Kidney (tissue), 22 donors: ENCODE measurements at places on chromosomes 13 and 19. TPM values are rescaled to one million over a fixed set of nuclear protein-coding genes. Genes with fewer than 3 reads are reported as not detected.
A peak's percentile ranks its signal among the peaks of the same experiment; 100 is the strongest.

- no peaks in the 10 kb centered on the region for H3K36me3 ChIP-seq
- H3K4me1 ChIP-seq, result no peaks in the 10 kb centered on the region
- H3K4me3 ChIP-seq, result no peak overlapping the region
- DNase-seq, result peak; percentile 50
- H3K27me3 ChIP-seq, result no peaks in the 10 kb centered on the region
Observed at GRCh38 chr13:80654638-80655249, 313.8 kb upstream of the SPRY2 start.

DNA sequence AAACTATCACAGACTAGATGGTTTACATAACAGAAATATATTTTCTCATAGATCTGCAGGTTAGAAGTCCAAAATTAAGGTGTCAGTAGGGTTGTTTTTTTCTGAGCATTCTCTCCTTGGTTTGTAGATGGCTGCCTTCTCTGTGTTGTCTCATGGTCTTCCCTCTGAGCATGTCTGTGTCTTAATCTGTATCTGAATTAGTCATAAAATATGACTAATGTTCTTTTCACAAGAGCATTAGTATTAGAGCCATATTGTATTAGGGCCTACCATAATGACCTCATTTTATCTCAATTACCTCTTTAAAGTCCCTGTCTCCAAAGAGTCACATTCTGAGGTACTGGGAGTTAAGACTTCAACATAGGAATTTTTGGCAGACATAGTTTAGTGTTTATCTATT lies 77.2 kb upstream of the OBI1 start:
- H3K27ac ChIP-seq, result no peak overlapping the region
- H3K27me3 ChIP-seq, result no peaks in the 10 kb centered on the region
- H3K4me3 ChIP-seq, result no peak overlapping the region
- DNase-seq, result no peak

- no peaks in the 10 kb centered on the region for H3K27me3 ChIP-seq
- no peaks in the 10 kb centered on the region for H3K4me1 ChIP-seq
- no peaks in the 10 kb centered on the region for H3K36me3 ChIP-seq
- H3K4me3 ChIP-seq, result no peak overlapping the region
- H3K27ac ChIP-seq, result no peak overlapping the region
- no peak for DNase-seq
Observed at GRCh38 chr19:42122691-42123607, 9.3 kb downstream of the POU2F2 start.

GRCh38 chr19:50036908-50037307 lies 11.1 kb downstream of the ZNF473 start:
- H3K36me3 ChIP-seq, result peaks cover 7% of the 10 kb centered on the region
- no peaks in the 10 kb centered on the region for H3K4me1 ChIP-seq
- no peak overlapping the region for H3K27ac ChIP-seq
- no peaks in the 10 kb centered on the region for H3K27me3 ChIP-seq
- no peak for DNase-seq

- peak; percentile 51 for DNase-seq
- H3K27me3 ChIP-seq, result peaks cover 18% of the 10 kb centered on the region
- H3K36me3 ChIP-seq, result no peaks in the 10 kb centered on the region
- no peak overlapping the region for H3K4me3 ChIP-seq
- H3K27ac ChIP-seq, result no peak overlapping the region
Observed at GRCh38 chr19:39247701-39248664, 673 bp downstream of the IFNL4 start.

GRCh38 chr13:98480915-98481877 lies 95.7 kb downstream of the STK24 start:
- DNase-seq, result peak; percentile 34
- H3K4me3 ChIP-seq, result no peak overlapping the region
- no peaks in the 10 kb centered on the region for H3K36me3 ChIP-seq

DNA sequence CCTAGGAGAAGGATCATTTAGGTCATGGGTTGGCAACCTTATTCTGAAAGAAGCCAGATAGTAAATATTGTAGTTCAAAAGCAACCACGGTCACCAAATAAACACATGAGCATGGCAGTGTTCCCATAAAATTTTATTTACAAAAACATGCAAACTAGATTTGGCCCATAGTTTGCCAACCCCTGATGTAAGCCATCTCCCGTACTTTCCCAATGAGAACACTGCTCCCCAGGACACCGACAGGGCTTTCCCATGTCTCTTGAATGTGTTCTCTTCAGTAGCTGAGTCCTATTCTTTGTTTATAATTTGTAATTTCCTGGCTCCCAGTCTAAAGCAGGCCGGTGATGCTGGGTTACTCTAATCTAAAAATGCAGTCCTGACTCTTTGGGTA lies 239.6 kb downstream of the LHFPL6 start:
- H3K36me3 ChIP-seq, result no peaks in the 10 kb centered on the region
- DNase-seq, result no peak
- H3K27ac ChIP-seq, result no peak overlapping the region
- H3K27me3 ChIP-seq, result no peaks in the 10 kb centered on the region
- H3K4me3 ChIP-seq, result no peak overlapping the region

KCNJ14 gene
- 0.28 TPM for polyA plus RNA-seq

DNA sequence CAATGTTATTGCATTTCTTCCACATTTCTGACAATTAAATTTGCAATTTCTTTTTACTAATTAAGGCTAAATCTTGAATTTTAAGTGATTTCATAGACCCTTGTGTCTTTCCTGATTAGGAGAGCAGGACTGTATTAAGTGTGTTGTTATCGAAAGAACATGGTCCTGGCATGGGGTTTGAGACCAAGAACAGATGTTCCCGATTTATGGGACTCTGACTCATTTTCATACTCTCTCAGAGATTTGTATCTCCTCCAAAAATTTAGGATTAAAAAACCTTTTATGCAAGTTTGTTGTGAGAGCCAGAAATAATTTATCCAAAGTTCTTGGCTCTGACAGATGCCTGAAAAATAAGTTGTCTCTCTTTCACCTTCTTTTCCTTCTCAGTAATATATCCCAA lies 589.3 kb upstream of the ARGLU1 start:
- H3K4me1 ChIP-seq, result no peaks in the 10 kb centered on the region
- H3K36me3 ChIP-seq, result no peaks in the 10 kb centered on the region
- DNase-seq, result no peak
- H3K27me3 ChIP-seq, result no peaks in the 10 kb centered on the region
- H3K27ac ChIP-seq, result no peak overlapping the region
- H3K4me3 ChIP-seq, result no peak overlapping the region

ATP1A3 gene
- polyA plus RNA-seq, result not detected

DNA sequence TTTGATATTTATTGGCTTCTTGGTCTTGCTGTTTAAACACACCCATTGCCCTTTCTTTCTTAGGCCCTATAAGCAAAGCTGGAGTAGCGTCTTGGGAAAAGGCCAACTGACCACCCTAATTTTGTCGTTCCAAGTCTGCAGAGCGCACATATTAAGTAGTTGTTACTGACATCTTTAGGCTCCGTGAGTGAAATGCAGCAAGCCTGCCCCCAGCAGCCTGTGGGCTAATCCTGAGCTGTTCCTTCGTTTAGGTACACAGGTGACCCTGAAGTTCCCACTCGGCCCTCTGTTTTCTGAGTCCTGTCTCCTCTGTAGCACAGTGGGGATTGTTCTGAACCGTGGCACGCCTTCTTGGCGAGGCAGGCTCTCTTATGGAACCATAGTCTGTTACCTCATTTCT lies 170.5 kb downstream of the STK24 start:
- H3K36me3 ChIP-seq, result peaks cover 20% of the 10 kb centered on the region
- no peak overlapping the region for H3K27ac ChIP-seq
- H3K4me1 ChIP-seq, result no peaks in the 10 kb centered on the region

GRCh38 chr13:91346850-91347201 lies 661 bp upstream of the MIR17HG start:
- peaks cover 8% of the 10 kb centered on the region for H3K4me1 ChIP-seq
- H3K36me3 ChIP-seq, result peaks cover 5% of the 10 kb centered on the region
- no peaks in the 10 kb centered on the region for H3K27me3 ChIP-seq
- no peak for DNase-seq
- H3K27ac ChIP-seq, result no peak overlapping the region
- peak overlapping the region; percentile 78 for H3K4me3 ChIP-seq

DNA sequence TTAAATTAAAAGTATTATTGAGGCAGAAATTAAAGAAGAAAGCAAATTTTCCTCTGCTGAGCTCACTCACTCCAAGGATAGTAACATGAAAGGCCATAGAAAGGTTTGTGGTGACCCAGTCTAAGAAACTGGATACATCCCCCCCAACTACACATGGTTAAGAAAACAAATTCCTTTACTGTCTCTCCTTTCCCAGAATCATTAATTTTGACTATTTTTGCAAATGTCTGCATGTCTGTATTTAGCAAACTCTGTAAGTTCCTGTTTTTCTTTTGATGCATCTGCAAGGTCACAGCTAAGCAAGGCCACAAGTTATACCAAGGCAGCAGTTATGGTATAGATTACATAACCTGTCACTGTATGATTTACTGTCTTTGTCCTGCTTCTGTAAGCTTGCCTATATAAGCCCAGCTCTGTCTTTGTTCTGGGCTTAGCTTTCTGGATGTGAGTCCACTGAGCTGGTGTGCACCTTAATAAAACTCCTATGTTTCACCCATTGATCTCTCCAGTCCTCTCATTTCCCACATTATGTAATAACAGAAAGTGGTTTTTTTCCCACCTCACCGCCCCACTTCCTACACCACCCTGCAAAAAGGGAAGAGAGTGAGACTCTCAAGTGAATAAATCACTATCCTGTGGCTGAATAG lies 8.5 kb upstream of the ZNF83 start:
- no peak overlapping the region for H3K4me3 ChIP-seq
- no peaks in the 10 kb centered on the region for H3K4me1 ChIP-seq
- no peak overlapping the region for H3K27ac ChIP-seq
- no peaks in the 10 kb centered on the region for H3K36me3 ChIP-seq

DNA sequence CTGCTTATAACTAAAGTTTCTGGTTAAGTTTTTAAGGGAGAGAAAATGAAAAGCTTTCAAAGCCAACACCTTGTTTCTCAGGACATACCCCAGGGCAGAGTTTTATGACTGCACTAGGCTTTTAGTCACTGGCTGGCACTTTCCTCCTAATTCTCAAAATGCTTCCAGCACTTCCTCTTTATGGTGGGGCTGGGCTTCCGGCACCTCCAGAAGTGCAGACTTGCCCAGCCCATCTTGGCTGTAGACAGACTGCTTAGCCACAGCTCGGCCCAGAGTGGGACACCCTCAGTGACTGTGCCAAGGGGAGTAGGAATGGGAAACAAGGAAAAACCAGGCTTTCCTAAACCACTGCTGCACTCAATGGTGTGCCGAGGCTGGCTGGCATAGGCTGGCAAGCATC lies 23.2 kb upstream of the GTF3A start:
- no peaks in the 10 kb centered on the region for H3K27me3 ChIP-seq
- no peak overlapping the region for H3K27ac ChIP-seq
- peaks cover 17% of the 10 kb centered on the region for H3K4me1 ChIP-seq
- DNase-seq, result no peak
- H3K4me3 ChIP-seq, result no peak overlapping the region
- no peaks in the 10 kb centered on the region for H3K36me3 ChIP-seq

DNA sequence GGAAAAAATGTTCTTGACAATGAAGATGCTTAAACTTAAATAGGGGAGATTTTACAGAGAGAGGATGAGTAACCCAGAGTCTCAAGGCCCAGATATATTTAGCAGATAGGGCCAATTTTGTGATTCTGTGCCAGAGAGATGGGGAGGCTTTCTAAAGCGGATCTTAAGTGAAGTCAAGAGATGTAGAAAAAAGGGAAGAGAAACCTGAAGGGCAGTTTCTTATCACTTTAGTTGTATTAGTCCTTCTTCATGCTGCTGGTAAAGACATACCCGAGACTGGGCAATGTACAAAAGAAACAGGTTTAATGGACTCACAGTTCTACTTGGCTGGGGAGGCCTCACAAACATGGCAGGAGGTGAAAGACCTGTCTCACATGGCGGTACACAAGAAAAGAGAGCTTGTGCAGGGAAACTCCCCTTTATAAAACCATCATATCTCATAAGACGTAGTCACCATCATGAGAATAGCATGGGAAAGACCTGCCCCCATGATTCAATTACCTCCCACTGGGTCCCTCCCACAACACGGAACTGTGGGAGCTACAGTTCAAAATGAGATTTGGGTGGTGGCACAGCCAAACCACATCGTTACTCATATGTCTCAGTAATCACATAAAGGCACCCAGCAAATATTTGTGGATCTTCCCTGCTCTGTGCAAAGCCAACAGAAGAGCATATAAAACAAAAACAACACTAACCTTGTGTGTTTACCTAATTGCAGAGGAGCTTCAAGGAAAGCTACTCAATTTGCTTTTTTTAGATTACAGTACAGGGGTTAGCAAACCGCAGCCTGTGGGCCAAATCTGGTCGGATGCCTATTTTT lies 102.6 kb upstream of the MYCBP2 start:
- no peak overlapping the region for H3K27ac ChIP-seq
- H3K4me1 ChIP-seq, result no peaks in the 10 kb centered on the region
- H3K4me3 ChIP-seq, result no peak overlapping the region
- H3K27me3 ChIP-seq, result no peaks in the 10 kb centered on the region
- DNase-seq, result no peak

MIR17HG gene
- 1.2 TPM for polyA plus RNA-seq

DNA sequence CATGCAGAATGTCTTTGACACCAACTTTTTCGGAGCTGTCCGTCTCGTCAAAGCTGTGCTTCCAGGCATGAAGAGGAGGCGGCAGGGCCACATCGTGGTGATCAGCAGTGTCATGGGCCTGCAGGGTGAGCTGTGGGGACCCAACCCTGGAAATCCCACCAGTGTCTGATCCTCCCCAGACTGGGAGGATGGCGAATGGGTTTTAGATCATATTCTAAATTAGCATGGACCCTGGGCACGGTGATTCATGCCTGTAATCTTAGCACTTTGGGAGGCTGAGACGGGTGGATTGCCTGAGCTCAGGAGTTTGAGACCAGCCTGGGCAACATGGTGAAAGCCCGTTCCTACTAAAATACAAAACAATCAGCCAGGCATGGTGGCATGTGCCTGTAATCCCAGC lies 5.5 kb downstream of the RDH8 start:
- no peaks in the 10 kb centered on the region for H3K4me1 ChIP-seq
- H3K27ac ChIP-seq, result no peak overlapping the region
- H3K27me3 ChIP-seq, result no peaks in the 10 kb centered on the region
- H3K4me3 ChIP-seq, result no peak overlapping the region
- H3K36me3 ChIP-seq, result no peaks in the 10 kb centered on the region
- DNase-seq, result no peak
